Stimulated activated CD4-positive, alpha-beta T cell treated with anti-CD3 and anti-CD28 coated beads, TNF-alpha, amount 100 ng/mL, for 4 hours (primary cell): ENCODE measurements at places on chromosomes 13 and 19.

DNA sequence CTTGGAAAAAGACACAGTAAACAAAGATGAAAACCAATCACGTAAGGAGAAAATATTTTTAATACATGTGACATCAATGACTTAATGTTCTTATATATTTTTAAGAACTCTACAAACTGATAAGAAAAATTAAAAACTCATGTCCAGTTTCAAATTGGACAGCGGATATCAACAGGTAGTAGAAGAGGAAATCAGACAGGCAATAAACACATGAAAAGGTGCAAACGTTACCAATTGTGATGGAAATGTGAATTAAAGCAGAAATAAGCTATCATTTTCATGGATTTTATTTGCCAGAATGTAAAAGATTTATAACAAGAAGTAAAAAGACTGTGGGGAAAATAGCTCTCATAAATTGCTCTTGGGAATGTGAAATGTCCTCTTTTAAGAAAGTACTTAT, 382.3 kb downstream of the DLEU7 start:
- DNase-seq: no peak

DNA sequence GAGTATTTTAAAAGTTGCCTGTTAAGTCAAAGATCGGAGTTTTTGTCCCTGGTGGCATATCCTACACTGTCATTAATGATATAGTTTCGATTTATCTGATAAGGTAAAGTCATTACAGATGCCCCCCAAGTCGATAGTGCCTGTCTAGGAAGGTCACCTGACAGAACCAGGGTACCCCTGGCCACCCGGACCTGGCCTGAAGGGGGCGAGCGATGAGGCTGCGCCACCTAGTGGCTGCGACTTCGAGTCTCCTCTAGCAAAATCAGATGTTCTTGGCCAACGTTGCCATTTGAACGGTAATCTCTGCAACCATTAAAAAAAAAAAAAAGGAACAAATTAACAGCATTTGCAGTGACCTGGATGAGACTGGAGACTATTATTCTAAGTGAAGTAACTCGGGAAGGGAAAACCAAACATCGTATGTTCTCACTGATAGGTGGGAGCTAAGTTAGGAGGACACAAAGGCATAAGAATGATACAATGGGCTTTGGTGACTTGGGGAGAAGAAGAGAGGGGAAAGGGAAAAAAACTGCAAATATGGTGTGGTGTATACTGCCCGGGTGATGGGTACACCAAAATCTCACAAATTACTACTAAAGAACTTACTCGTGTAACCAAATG, 565.1 kb downstream of the LIG4 start:
- DNase-seq: no peak

GRCh38 chr19:57096685-57097361, 23.0 kb upstream of the USP29 start:
- DNase-seq: no peak

DNA sequence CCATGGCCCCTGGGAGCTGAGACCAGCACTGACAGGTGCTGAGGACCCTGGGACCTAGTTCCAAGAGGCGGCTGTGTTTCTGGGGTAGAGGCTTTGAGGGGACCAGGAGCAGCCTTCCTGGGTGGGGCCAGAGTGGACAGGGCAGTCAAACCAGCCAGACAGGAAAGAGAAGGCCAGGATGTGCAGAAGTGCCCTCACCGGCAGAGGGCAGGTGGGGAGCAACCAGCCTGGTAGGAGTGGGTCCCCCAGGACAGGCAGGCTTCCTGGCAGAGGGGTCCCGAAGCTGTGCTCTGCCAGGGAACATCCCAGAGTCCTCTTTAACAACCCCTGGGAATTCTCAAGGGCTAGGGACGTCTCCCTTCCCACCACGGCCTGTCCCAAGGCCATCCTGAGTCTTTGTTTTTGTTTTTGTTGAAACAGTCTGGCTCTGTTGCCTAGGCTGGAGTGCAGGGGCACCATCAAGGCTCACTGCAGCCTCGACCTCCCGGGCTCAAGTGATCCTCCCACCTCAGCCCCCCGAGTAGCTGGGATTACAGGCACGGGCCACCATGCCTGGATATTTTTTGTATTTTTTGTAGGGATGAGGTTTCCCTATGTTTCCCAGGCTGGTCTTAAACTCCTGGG, 3.0 kb upstream of the HIPK4 start:
- DNase-seq: no peak
